Stimulated activated CD4-positive, alpha-beta T cell treated with anti-CD3 and anti-CD28 coated beads, TNF-alpha, amount 100 ng/mL, for 4 hours (primary cell): ENCODE measurements at places on chromosomes 6 and 20.

GRCh38 chr20:43461894-43462659 is 4.4 kb downstream of the SRSF6 start:
- no peak for DNase-seq

- no peak for DNase-seq
Measured at GRCh38 chr6:71028877-71029252, 72.0 kb upstream of the B3GAT2 start.

DNA sequence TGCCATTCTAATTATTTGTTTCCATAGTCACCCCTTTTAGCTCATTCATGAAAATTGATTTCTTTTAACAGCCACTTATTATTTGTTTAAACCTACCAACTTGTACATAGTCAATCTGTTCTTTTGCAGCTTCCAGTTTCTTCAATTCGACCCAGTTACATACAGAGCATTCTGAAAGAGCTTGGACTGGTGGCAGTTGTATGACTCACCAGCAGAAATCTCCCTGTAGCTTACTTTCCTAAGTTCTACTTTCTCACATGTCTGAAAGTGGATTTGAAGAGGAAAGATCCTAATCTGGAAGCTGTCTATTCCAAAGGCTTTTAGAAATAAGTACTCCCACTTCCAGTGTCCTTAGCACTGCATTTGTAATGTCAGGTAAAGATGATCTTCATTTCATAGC is 447.9 kb downstream of the HTR1B start:
- DNase-seq, result no peak

DNA sequence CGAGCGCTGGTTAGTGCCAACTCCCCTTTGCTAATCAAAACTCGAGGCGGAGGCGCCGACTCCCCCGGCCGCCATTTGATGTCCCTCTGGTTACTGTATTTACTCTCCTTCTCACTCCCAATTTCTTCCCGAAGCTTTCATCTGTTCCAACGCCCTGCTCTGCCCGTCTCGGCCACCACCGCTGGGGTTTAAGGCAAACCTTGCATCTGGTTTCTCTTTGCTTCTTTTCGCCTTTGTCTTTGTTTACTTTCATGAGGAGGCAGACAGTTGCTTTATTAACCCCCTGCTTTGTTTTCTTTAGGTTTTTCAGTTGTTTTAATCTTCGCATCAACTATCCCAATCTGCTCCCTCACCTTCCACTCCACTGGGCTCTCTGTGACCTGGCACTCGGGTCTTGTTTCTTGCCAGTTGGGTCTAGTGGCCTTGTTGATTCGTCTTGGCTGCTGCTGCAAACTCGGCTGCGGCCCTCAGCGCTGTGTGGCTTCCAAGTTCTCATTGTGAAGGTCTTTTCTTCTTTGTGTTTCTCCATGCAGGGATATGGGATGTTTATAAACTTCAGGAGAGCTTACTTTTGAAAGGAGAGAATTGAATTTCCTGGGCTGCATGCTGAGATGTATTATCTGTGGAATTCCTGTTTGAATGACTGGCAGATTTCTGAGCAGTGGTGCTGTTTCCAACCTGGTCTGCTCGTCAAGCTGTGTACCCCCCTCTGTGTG is 155.1 kb downstream of the CDC5L start:
- no peak for DNase-seq

GRCh38 chr20:53362736-53363135 is 230.9 kb downstream of the ZNF217 start:
- DNase-seq, result no peak

DNA sequence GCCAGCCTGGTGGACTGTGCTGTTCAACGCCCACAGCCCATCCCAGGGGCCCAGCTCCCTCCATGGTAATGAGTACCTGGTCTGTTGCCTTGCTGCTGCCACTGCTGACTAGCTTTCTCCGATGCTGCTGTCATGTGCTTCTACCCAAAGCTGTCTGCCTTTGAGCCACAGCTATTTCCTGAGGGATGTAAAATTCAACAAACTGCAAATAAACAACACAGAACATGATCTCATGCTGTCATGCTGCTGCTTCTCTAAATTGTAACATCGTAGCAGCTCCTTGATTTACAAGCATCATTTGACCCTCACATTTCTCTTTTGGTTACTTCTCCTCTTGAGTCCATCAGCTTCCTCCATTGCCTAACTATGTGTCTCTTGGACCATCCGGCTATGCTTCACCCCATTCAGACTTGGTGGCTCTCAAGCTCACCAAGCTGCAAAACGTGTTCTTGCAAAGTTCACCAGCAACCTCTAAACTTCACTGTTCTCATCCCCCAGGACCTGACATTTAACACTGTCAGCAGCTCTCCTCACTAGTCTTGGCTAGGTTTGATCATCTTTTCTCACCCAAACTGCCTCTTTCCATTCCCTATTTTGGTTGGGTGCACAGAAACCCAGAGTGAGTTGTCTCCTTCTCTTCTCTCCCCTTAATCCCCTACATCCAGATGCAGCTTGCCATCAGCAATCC is 54.6 kb downstream of the FYN start:
- DNase-seq, result no peak

GRCh38 chr20:47274401-47275108 is 81.9 kb downstream of the ZMYND8 start:
- no peak for DNase-seq

DNA sequence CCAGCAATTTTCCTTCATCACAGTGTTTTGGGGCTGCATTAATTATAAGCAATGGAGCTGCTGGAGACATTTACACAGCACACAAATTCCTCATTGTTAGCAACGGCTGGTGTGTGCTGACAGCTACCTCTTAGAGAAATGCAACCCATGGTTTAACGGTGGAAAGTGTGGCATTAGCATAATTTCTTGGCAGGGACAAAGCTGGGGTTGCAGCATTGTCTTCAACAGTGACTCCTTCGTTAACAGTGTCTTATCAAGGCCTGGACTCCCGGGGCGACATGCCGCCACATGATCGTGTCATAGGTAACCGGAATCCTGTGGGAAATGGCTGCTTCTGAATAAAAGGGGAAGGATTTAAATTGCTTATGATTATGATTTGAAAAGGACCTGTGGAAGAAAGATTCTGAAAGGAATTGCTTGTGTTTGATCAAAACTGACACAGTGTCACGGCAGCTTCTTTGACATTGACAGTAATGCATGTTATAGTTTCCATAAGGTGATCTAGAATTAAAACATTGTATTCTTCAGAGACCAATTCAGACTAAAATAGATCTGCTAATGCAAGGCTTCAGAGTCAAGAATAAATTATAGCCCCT is 128.0 kb downstream of the UST start:
- no peak for DNase-seq

GRCh38 chr6:13917141-13917540 is 7.6 kb upstream of the RNF182 start:
- DNase-seq, result no peak

- no peak for DNase-seq
Measured at GRCh38 chr20:39823224-39823623, 861.1 kb downstream of the DHX35 start.

- DNase-seq, result no peak
Measured at GRCh38 chr6:124147621-124148020, 344.0 kb downstream of the NKAIN2 start.

GRCh38 chr6:24060982-24061754 is 64.8 kb upstream of the NRSN1 start:
- DNase-seq, result no peak
